ENCODE measurements at places on chromosomes 5 and 9.

DNA sequence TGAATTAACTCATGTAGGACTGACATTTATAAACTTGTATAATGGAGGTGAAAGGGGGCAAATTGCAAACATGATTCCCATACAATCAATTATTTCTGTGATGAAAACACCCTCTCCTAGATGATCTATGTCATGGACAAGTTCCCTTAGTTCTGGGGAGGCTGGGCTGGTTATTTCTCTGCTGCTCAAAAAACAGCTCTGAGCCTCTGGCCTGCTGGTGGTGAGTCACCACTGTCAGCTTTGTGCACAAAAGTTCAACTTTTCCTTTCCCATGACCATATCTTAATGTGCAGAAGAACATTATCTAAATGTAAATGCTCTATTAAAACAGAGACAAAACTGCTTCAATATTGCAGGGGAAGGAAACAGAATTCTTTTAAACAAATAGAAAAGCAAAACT lies 85.0 kb downstream of the HMHB1 start:
- DNase-seq = no peak

- peak; percentile 35 for DNase-seq
These were observed 18.6 kb downstream of the MED10 start for GRCh38 chr5:6359555-6360322.

DNA sequence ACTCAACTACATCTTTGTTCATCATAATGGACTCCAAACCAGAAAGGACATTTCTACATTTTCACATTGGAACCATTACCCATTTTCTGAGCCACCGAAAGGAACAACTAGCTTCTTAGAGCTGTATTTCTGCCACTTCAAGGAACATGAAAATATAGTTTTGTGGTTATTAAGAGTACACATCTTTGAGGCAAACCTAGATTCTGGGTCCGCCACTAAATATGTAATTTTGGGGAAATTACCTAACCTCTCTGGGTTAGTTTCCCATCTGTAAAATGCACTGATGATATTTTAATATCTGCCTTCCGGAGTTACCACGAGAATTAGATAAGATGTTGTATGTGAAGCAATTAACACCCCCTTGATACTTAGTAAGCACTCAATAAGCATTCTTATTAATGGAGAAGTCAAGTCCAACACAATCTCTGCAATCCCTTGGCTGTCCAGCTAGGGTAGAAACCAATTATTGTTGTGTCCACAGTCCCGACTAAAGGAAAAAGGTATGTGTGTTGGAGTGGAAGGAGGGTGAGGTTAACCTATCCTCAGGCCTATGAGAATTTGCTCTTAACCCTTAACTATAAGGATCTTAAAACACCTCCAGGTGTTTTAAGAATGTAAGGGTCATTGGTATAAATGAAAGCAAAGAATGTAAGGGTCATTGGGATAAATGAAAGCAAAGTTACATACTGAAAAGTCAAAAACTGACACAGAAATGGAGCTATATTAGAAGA lies 94.0 kb upstream of the PTGER4 start:
- DNase-seq = no peak

GRCh38 chr5:106698169-106698568 lies 972.6 kb downstream of the EFNA5 start:
- no peak for DNase-seq

DNA sequence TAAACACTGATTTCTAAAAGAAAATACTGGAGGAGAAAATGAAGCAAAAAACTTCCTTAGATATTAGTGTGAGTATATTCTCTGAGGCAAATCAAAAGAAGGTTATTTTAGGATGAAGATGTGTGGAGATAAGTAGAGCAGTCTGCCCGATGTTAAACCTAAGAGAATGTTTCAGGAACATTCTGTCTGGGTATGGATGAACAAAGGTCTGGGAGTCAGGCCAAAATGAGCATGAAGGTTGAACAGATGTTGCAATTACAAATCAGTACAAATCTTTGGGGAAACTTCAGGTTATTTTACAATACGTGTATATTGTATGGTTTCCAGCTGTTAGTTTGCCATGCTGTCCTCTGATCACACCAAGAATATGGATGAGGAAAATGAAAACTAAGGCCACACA lies 14.4 kb upstream of the CEP78 start:
- no peak for DNase-seq

Data from OCI-LY7 (cell line).